Femur (tissue), 1 donor: ENCODE measurements at places on chromosomes 12 and 14.
A peak's percentile ranks its signal among the peaks of the same experiment; 100 is the strongest.

DNA sequence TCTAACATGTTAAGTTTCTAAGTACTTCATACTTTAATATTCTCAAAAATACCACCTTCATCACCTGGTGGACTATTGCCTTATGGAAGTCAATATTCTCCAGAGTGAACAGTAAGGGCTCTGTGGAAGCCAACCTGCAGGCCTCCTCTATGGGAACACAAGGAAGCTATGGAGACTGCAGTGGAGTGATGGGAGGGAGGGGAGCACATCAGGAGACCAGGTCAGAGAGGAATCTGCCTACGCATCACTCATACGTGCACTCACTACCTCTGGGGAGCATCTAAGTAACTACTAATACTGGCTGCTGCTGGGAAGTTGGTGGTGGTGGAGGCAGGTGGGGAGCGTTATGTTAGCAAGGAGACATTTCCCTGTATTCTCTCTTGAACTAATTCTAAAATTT, 19.9 kb downstream of the HECTD4 start:
- DNase-seq, result no peak

DNA sequence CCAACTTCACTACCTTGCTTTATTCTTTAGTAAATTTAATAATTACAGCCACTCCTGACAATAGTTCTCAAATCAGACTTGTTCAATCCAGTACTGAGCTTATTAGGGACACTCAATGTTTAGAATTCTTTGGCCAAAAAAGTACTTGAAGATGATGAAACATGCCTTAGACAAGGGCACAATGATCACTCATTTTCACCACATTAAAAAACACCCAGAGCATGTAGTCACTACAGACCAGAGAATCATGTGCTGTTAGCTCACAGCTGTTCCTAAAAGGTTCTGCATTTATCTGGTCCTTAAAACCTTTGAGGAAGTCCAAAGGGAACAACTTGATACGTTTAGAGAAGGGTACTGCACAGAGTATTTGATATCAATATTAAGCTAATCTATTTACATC, 98.7 kb downstream of the INSM2 start:
- no peak for DNase-seq

DNA sequence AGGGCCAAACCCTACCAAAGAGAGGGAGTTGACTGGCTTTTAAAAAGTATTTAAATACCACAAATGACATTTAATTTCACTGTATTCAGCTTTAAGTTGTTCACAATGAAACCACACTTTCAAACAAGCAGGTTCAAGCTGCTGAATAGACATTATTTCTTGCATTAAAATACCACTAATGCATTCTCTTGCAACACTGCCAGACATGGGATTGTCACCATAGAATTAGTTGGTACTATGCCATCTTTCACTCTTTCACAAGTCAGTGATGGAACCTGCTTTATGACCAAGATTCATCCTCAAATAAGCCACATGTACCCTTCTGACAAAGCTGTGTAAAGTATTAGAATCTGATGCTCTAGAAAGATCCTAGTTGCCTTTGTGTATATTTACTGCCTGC, 239.4 kb downstream of the PAWR start:
- DNase-seq, result no peak

- DNase-seq, result no peak
Measured at GRCh38 chr12:18250313-18250916, 10.9 kb upstream of the PIK3C2G start.

- DNase-seq, result no peak
Measured at GRCh38 chr12:14393751-14394150, 28.3 kb downstream of the ATF7IP start.

DNA sequence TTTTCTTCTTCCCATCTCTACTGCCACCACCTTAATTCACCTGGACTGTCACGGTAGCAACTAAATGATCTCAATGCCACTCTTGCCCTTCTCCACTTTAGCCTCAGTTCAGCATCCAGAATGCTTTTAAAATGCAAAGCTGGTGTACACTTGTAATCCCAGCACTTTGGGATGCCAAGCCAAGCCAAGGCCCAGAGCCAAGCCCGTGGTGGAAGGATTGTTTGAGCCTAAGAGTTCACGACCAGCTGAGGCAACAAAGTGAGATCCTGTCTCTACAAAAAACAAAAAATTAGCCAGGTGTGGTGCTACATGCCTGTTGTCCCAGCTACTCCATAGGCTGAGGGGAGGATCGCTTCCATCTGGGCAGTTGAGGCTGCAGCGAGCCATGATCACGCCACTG, 5.9 kb downstream of the CIPC start:
- no peak for DNase-seq

- DNase-seq, result no peak
Measured at GRCh38 chr12:38662829-38663228, 242.6 kb downstream of the CPNE8 start.

- no peak for DNase-seq
Measured at GRCh38 chr14:23130871-23131270, 11.8 kb upstream of the CEBPE start.

DNA sequence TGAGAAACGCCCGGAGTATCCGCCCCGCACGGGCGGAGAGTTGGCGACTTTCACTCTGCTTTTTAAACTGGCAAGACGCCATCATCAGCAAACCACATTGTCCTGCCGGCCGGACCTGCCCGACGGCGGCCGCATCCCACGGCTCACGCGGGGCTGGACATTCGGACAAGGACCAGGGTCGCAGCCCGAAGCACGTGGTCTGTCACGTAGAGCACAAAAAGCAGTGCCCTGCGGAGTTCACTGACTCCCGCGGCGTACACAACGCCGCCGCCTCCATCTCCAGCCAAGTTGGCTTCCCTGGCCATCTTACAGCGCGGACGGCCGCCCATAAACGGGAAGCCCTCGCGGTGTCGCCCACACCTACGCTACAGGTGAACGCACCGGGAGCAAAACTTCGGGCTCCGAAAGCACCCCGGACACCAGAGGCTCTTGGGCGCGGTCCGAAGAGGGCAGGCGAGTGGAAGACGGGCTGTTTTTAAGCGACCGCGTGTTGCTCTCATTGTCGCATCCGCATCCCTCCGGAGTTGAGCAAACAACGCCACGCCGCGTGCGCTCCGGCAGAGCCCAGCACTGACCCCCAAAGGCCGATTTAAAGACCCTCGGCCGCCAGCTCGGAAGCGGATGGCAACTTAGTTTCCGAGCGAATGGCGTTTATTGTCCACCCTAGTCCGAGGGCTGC, 966 bp downstream of the SINHCAF start:
- peak; percentile 72 for DNase-seq

GRCh38 chr14:26163761-26164160, 434.1 kb downstream of the NOVA1 start:
- no peak for DNase-seq

GRCh38 chr12:29921307-29921706, 137.6 kb upstream of the TMTC1 start:
- DNase-seq, result no peak

DNA sequence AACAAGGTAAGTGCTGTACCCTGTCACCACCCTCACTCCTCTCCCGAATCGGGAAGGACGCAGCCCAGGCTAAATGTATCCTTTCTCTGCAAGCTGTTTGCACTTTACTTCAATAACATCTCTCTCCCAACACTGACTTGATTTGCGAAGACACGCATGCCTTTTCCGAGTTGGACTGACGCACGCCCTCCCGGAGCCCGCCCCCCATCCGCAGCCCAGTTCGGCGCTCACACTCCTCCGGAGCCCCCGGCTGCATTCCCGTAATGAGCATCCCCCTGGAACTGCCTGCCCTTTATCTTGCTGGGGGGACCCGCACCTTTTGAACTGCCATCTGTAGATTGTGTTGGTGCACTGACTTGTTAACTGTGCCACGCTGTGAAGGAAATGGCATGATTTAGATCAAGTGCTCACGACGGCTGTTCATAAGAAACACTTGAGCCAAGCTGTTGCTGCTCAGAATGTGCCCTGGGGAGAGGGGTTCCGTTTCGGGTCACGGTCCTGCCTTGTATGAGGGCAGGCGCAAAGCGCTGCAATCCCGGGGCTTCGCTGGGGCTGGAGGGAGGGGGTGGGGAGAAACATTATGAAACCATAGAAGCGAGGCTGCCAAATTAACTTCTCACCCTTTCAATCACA, 176.6 kb upstream of the CDKN3 start:
- DNase-seq, result peak; percentile 49

- no peak for DNase-seq
Measured at GRCh38 chr12:39161465-39162085, 256.2 kb upstream of the CPNE8 start.

- peak; percentile 31 for DNase-seq
Measured at GRCh38 chr12:112524676-112525425, 106.1 kb downstream of the PTPN11 start.

- DNase-seq, result no peak
Measured at GRCh38 chr12:54337280-54337842, 12.4 kb downstream of the COPZ1 start.

DNA sequence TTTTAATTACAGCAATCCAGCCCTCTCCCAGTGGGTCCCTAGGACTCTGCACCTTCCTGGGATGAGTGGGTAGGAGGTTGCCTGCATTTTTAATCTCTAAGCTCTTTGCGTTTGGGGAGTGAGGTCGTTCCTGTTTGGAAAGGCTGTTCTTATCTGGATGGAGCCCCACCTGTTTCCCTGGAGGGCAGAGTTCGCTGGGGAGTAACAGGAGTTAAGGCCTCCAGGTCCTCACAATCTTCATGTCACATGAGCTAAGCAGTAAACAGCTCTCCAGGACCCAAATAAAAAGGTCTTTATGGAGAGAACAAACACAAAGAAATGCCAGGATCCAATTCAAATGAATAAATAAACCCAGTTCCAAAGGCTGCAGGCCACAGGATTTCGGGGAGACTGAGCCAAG, 56.0 kb upstream of the RFLNA start:
- DNase-seq, result no peak

GRCh38 chr12:102426599-102427542, 53.5 kb downstream of the IGF1 start:
- no peak for DNase-seq

- DNase-seq, result no peak
Measured at GRCh38 chr12:79063258-79063657, 198.7 kb downstream of the SYT1 start.

DNA sequence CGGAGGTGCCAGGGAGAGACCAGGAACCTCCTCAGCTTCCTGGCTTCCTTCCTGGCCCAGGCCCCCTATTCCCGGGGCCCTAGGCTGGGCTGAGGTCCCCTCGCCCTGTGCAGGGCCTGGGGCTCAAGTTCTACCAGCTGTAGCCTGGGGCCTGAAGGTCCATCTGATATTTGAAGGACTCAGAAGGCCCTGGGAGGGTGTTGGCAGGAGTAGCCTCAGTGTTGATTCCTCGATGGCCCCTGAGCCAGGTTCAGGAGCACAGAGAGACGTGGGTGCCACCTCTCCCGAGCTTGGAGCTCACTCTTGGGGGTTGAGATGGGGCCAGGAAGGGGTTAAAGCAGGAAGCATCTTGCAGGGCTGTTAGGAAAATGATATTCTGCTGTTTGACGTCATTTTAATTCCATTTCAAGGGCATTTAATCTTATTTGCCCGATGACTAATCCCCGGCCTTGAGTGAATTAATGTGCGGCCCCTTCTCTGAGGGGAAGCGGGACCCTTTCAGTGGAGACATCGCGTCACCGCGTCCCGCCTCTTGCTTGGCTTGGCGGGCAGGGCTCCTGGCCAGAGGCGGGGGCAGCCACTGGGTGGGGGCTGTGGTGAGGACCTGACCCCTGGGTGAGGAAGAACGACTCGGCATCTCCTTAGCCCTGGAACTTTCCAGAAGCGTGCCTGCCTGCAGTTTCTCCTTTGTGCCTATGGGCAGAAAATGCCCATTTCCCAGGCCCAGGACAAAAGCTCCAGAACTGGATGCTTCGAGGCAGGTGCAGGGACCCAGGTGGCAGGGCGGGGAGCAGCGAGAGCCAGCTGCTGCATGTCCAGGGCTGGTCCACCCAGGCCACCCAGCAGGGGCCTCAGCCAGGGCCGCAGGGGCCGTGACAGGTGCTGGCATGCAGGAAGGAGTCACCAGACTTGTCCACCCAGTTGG, 158.3 kb downstream of the KIF26A start:
- no peak for DNase-seq

GRCh38 chr12:101939856-101940265, 62.5 kb downstream of the DRAM1 start:
- peak; percentile 76 for DNase-seq

DNA sequence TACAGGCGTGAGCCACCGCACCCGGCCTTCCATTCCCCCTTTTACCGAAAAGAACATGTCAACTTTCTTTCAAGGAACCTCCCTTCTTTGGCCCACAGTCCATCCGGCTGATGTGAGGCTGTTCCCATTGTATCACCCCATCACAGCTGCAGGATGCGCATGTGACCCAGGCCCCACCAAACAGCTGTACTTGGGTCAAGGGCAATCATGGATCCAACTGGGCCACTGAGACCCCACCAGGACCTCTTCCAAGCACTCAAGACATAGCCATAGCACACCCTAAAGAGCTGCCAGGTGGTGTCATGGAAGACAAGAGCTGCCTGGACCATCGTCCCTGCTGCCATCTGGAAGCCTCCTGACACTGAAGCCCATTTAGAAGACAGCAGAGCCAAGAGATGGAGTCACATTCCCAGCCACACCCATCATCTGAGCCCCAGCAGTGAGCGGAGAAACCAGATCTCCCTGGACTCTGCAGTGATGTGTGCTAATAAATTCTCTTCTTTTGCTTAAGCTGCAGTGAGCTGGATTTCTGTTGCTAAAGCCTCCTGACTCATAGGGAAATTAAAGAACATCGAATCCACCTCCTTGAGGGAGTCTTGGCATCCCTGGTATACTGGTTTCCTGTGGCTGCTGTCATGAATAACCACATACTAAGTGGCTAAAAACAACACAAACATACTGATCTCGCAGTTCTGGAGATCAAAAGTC, 105.6 kb downstream of the KSR2 start:
- DNase-seq, result no peak

GRCh38 chr12:88202500-88202899, 60.4 kb downstream of the TMTC3 start:
- no peak for DNase-seq

DNA sequence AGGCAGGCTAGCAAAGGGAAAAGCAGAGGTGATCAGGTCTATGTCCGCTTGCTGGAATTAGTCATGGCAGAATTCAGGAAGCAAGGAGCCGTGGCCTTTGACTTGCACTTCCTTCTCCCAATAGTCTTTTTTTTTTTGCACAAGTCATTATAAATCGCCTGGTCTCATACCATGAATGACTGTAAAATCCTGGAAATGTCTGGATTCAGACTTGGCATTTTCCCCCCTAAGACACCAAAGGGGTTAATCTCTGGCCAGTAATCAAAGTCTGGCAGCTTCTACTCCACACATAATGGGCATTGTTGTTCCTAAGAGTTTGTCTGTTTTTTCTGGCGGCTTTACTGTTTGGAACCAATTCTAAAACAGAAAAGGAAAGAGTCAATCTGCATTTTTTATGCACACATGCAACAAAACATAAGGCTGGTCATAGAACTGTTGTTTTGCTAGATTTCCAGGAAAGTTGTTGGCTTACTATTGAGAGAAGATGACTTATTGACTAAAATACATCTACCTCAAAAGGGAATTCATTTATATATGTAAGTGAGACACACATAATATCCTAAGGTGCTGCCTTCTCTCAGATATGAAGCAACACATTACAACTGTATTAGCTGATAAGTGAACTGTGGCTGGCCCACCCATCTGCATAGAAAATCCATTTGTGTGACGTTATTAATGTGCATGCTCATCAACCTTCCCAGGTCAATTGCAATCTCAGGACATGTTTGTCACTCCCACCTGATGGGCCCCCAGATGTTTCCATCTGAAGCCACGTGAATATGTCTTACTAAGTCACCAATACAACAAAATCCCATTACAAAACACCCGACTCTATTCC, 157.3 kb downstream of the BTG1 start:
- DNase-seq, result peak; percentile 24

- DNase-seq, result no peak
Measured at GRCh38 chr12:106498056-106498455, 84.7 kb upstream of the RFX4 start.
